ENCODE measurements at places on chromosomes 4 and X. TPM values are rescaled to one million over a fixed set of nuclear protein-coding genes. Genes with fewer than 3 reads are reported as not detected.

Gene TNMD
- polyA plus RNA-seq, result 50.0 TPM

Gene ARR3
- polyA plus RNA-seq, result 0.22 TPM

Gene HTT-AS
- polyA plus RNA-seq, result not detected

Gene ASB9
- 3.1 TPM for polyA plus RNA-seq

Gene PABPC1L2B
- polyA plus RNA-seq, result not detected

Gene SERPINA7
- polyA plus RNA-seq, result not detected

Gene TMEM35A
- polyA plus RNA-seq, result 2.8 TPM

Gene CFAP47
- polyA plus RNA-seq, result not detected

Gene ZNF718
- polyA plus RNA-seq, result 8.0 TPM

Gene RHOXF2B
- polyA plus RNA-seq, result not detected

Gene LIMCH1
- 122 TPM for polyA plus RNA-seq

Gene SYTL5
- 0.15 TPM for polyA plus RNA-seq

Gene ZNF732
- 0.83 TPM for polyA plus RNA-seq

Gene TCEAL7
- polyA plus RNA-seq, result 389 TPM

Gene CLNK
- 0.32 TPM for polyA plus RNA-seq

Gene TMPRSS11A
- polyA plus RNA-seq, result not detected

Gene GPR119
- polyA plus RNA-seq, result not detected

Gene MEPE
- not detected for polyA plus RNA-seq

Gene DHX15
- 97.5 TPM for polyA plus RNA-seq

Gene SGMS2
- 7.7 TPM for polyA plus RNA-seq

Gene MAGEE2
- 0.25 TPM for polyA plus RNA-seq

Gene HTN3
- not detected for polyA plus RNA-seq

Gene FBXL5
- polyA plus RNA-seq, result 54.2 TPM

Gene LNX1
- 2.5 TPM for polyA plus RNA-seq

Gene NXF2
- polyA plus RNA-seq, result not detected

Gene BBS7
- 16.3 TPM for polyA plus RNA-seq

Gene GAB3
- polyA plus RNA-seq, result 6.7 TPM

Gene GYPE
- polyA plus RNA-seq, result 1.7 TPM

Gene AREG
- not detected for polyA plus RNA-seq

Gene CXCL13
- polyA plus RNA-seq, result 6.4 TPM

Gene NEXMIF
- polyA plus RNA-seq, result 0.77 TPM

Gene MECP2
- 24.0 TPM for polyA plus RNA-seq

Gene RPA4
- not detected for polyA plus RNA-seq

Gene DCAF8L2
- polyA plus RNA-seq, result not detected

Gene PPEF2
- not detected for polyA plus RNA-seq

Gene CENPVL1
- not detected for polyA plus RNA-seq

Gene BMPR1B
- 12.2 TPM for polyA plus RNA-seq

Gene CFI
- polyA plus RNA-seq, result 9.6 TPM

Gene TMEM165
- 50.4 TPM for polyA plus RNA-seq

Gene ELMOD2
- polyA plus RNA-seq, result 18.3 TPM

Gene PRICKLE3
- 4.1 TPM for polyA plus RNA-seq

Gene USP17L17
- not detected for polyA plus RNA-seq

Gene SPANXD
- not detected for polyA plus RNA-seq

Gene PRAF2
- polyA plus RNA-seq, result 29.2 TPM

Gene TRMT10A
- 9.6 TPM for polyA plus RNA-seq

Gene MAGEE1
- polyA plus RNA-seq, result 3.6 TPM

Gene MTCP1
- polyA plus RNA-seq, result 16.0 TPM

Gene PAK3
- 14.2 TPM for polyA plus RNA-seq

Gene NXT2
- polyA plus RNA-seq, result 6.1 TPM

Gene HAUS3
- 12.9 TPM for polyA plus RNA-seq

Gene PTTG2
- not detected for polyA plus RNA-seq

Gene NDNF
- polyA plus RNA-seq, result 10.4 TPM

Gene P2RY8
- polyA plus RNA-seq, result 0.97 TPM

Gene MAP9
- polyA plus RNA-seq, result 5.4 TPM
